ENCODE measurements at places on chromosomes 6 and 20.

GRCh38 chr20:37397076-37397953 lies 51.4 kb downstream of the SRC start:
- DNase-seq: no peak

- DNase-seq: no peak
Measured at GRCh38 chr6:153831350-153832078, 207.5 kb upstream of the OPRM1 start.

DNA sequence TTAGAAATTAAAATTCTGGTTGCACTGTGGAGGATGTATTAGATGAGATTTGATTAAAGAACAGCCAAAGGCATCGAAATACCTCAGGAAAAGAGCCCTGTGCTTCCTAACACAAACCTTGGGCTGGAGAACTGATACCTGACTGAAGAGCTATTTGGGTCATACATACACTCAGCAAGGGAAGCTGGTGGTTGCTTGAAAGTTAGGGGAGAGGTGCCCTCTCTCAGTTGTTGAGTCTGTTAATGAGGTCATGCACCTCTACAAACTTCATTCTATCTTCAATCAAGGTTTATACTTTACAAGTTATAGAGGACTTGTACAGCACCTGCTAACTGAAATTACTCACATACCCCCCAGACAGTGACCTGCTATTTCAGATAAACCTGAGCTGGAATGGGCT lies 25.5 kb downstream of the FAM184A start:
- no peak for DNase-seq

DNA sequence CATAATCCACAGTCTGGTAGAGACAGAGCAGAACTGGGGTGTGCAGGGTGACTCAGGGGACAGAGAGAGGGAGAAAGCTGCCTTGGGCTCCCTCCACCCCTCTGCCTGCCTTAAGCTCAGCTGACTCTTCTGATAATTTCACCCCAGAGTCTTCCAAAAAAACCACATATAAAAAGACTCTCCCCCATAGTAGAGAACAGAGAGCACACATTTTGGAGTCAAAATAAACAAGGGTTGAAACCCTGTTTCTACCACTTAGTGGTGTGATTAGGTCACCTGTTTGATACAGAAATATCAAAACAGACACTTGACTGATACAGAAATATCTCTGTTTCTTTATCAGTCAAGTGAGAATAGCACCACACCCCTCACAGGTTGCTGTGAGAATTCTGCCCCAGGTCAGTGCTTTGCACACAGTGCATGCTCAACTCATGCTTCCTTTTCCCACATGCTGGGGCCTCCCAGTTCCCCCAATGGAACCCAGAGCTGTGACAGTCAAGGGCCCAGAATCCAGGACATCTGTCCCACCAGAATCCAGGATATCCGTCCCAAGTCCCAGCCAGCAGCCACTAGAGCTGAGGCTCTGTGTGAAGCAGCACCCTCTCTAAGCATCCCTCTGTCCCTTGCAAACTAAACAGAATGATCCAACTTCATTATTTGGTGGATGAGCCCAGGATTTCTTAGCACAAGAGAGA lies 1.2 kb downstream of the TREML2 start:
- peak; percentile 74 for DNase-seq

- no peak for DNase-seq
Measured at GRCh38 chr6:113903666-113904330, 46.7 kb downstream of the MARCKS start.

GRCh38 chr20:62501801-62502495 lies 26.2 kb upstream of the GATA5 start:
- peak; percentile 88 for DNase-seq

DNA sequence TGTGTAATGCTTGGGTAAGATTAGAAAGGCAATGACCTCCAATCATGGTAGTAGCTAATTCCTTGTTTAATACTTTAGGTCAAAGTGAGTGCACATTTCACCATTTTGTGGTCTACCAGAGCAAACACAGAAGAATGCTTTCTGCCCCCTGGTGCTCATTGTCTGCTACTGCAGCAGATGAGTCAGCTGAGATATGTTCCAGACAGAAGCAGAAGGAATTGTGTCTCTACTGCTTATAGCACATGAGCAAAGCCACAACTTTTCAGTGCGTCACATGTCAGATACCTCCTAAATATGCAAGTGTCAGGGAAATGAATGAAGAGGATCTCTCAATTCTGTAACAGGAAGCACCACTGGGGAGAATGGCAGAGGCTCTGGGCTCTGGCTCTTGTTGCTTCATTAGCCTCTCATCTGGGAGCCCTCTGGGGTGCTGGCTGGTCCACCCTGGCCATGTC lies 308.9 kb downstream of the ALDH8A1 start:
- peak; percentile 86 for DNase-seq

- peak; percentile 41 for DNase-seq
Measured at GRCh38 chr20:62740286-62741141, 31.9 kb downstream of the NTSR1 start.

GRCh38 chr6:4961322-4962168 lies 42.3 kb downstream of the RPP40 start:
- DNase-seq: no peak

- DNase-seq: no peak
Measured at GRCh38 chr6:44199883-44200282, 16.8 kb upstream of the MYMX start.

DNA sequence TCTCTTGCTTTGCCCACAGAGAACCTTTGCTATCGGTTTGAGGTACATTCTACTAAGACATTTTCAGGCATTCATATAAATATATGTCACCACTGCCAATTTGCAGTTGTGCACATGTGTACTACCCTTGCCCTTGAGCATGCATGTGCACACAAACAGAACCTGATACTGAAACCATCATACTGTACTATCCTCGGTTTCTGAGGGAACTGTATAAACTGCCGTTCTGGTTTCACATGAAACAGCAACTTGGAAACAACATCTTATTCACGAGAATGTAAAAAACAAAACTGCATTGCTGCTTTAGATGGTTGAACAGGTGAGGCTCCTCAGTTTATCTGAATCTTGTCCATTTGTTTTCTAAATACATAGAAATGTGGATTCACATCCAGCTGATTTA lies 151.2 kb upstream of the TMEM170B start:
- no peak for DNase-seq

GRCh38 chr6:161215193-161215592 lies 58.7 kb downstream of the AGPAT4 start:
- no peak for DNase-seq

DNA sequence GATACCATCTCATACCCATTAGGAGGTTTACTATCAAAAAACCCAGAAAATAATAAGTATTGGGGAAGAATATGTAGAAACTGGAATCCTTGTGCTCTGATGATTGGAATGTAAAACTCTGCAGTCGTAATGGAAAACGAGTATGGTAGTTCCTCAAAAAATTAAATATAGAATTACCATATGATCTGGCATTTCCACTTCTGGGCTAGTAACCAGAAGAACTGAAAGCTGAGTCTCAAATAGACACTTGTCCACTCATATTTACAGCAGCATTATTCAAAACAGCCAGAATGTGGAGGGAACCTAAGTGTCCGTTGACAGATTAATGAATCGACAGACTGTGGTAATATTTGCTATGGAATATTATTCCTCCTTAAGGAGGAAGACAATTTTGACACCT lies 44.3 kb downstream of the FOXC1 start:
- DNase-seq: no peak

- no peak for DNase-seq
Measured at GRCh38 chr6:56019973-56020372, 144.6 kb upstream of the BMP5 start.

- DNase-seq: no peak
Measured at GRCh38 chr6:83574783-83575182, 62.4 kb downstream of the PRSS35 start.

DNA sequence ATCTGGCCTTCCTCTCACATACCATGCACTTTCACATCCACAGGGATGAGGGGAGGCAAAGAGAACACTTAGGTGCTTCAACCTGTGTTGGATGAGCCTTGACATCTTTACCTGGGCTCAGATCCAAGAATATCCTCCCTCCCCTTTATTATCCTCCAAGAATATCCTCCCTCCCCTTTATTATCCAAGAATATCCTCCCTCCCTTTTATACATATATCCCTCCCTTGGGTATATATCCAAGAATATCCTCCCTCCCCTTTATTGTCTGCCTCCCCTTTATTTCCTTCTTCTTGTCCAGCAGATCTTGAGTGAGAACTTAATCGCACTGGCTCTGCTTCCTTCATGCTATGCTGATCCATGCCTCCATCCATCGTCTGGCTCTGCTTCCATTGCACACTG lies 30.3 kb downstream of the LAMA4 start:
- no peak for DNase-seq

GRCh38 chr6:40764726-40765125 lies 177.6 kb upstream of the LRFN2 start:
- DNase-seq: no peak

DNA sequence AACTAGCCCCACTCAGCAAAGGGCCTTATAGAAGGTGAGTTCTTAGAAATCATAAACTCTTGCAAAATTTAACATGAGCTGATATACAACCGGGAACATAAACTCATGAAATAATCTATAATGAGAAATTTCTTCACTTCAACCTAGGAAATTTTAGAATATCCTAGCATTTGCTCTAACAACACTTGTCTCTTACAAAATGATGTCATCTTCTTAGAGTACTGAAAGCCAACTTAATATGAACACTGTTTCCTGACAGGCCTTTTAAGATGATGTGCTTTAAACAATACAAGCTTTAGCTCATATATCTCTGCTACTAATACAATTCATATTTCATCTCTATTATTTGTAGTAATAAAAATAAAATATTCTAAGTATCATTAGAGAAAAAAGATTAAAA lies 932 bp downstream of the PACRG start:
- DNase-seq: no peak

- no peak for DNase-seq
Measured at GRCh38 chr6:48775157-48775556, 664.2 kb upstream of the PTCHD4 start.

GRCh38 chr6:144683216-144684070 lies 398.3 kb downstream of the UTRN start:
- DNase-seq: no peak

DNA sequence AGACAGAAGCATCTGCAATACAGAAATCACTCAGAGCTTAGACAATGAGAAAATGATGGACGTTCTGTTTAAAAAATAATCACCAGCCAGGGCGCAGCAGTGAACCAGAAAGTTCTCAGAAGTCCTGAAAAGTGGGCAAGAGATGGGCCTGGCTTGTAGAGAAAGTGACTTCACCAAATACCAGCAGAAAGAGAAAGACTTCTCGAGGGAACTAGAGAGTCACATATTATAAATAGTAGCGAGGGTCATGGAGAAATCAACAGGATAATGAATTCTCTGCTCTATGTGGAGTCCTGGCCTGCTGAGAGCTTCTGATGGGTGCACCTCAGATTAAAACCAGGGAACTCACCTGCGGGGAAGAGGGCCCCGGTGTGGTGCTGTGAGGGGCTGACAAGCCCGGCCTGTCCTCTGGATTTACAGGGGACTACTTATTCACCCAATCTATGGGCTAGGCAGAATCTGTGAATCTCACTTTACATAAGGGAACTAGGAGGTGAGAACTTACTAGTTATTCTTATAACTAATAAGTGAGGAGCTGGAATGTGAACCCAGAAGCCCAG lies 5.6 kb upstream of the RAMACL start:
- DNase-seq: no peak

- DNase-seq: peak; percentile 36
Measured at GRCh38 chr6:35473850-35474130, 5.6 kb downstream of the RPL10A start.

DNA sequence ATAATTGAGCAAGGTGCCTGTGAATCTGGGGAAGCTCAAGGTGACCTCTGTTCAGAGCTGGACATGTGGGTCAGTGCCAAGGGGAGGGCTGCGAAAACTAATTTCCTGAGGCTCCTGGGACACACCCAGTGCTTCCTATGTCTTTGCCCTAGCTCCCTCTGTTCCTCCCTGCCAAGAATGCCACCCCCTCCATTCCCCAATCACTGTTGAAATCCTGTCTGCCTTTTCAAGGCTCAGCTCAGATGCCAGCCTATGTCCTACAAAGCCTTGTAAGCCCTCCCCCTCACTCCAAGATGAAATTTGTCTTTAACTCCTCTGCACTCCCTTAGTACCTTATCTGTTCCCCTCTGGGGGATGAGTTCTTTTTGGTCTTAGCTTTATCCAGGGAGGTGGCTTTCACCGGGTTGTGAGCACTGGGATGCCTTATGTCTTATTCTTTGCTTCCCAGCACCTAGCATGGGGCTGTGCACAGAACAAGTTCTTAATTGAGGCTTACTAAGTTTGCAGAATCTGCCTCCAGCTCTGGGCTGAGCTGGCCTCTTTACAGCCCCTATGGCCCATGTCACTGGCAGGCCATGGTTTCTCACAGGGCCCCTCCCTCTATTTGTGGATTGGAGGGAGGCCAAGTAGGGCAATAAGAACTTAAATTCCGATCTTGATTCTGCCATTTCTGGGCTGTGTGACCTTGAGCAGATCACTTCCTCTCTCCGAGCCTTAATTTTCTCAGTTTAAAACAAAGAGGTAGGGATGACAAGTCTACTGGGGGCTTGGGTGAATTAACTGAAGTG lies 51.5 kb upstream of the EPB41L1 start:
- DNase-seq: no peak

GRCh38 chr6:5869261-5869660 lies 137.5 kb downstream of the NRN1 start:
- DNase-seq: no peak

GRCh38 chr20:24589815-24590177 lies 120.4 kb downstream of the SYNDIG1 start:
- no peak for DNase-seq

DNA sequence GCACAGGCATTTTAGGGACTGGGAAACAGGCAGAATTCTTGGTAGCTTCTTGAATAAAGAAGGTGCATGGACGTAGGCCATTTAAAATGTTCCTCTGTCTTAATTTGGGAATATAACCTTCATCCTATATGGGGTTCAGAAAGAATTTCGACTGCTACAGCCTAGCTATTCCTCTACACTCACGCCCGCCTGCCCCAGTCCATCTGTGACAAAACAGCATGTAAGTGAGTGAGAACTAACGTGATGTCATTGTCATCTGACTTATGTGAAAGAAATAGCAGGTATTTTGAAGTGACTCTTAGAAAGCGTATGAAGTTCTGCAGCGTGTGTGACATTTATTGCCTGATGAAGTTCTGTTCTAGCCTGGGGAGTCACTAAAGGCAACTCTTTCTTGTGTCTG lies 52.2 kb upstream of the SLC22A1 start:
- DNase-seq: no peak

Data from hematopoietic multipotent progenitor cell treated with erythropoietin and hydrocortisone succinate and interleukin-3 and kit ligand, for 8 days (in vitro differentiated cells).